ENCODE measurements at places on chromosomes 13 and 19.

- peak; percentile 26 for ATAC-seq
Observed at GRCh38 chr13:56697011-56697410, 443.7 kb upstream of the PRR20A start.

GRCh38 chr19:42153672-42154433 lies 21.6 kb upstream of the POU2F2 start:
- no peak for ATAC-seq

DNA sequence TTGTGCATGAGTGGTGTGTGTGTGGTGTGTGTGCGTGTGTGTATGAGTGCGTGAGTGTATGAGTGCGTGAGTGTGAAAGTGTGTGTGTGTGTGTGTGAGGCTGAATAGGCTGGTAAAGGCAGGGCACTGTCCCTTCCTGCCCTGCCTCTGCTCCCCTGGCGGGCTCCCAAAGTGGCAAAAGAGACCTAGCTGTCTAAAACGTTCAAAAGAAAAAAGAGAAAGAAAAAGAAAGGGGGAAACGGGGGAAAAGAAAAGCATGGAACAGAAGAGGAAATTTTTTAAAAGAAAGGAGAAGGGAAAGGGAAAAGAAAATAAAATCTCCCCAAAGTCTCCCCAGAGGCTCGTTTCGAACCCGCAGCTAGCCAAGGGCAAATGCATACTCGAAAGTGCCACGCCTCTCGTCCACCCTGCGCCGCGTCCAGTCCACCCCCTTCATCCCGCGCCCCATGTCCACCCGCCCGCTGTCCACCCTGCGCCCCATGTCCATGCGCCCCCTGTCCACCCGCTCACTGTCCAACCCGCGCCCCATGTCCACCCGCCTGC lies 37.0 kb upstream of the FLT1 start:
- no peak for ATAC-seq

- ATAC-seq = no peak
Observed at GRCh38 chr13:38301236-38301635, 48.4 kb upstream of the UFM1 start.

GRCh38 chr19:17394891-17395415 lies 957 bp upstream of the CCDC194 start:
- no peak for ATAC-seq

GRCh38 chr13:68030152-68030809 lies 800.1 kb upstream of the PCDH9 start:
- ATAC-seq = no peak

DNA sequence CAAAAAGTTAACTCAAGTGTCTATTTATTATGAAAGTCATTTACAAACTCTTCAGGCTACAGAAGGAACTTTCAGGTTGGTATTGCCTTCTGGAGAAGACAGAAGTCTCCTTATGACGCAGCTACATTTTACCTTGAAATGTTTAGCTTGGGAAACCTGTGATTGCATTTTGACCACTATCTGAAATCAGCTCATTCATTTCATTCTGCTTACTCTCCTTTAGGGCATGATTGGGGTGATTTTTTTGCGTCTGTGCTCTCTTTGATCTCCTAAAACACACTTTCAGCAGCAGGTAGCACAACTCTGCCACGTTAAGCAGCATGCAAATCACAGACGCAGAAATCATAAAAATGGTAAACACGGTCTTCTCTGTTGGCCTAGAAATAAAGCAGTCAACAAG lies 9.6 kb downstream of the GJB6 start:
- no peak for ATAC-seq

DNA sequence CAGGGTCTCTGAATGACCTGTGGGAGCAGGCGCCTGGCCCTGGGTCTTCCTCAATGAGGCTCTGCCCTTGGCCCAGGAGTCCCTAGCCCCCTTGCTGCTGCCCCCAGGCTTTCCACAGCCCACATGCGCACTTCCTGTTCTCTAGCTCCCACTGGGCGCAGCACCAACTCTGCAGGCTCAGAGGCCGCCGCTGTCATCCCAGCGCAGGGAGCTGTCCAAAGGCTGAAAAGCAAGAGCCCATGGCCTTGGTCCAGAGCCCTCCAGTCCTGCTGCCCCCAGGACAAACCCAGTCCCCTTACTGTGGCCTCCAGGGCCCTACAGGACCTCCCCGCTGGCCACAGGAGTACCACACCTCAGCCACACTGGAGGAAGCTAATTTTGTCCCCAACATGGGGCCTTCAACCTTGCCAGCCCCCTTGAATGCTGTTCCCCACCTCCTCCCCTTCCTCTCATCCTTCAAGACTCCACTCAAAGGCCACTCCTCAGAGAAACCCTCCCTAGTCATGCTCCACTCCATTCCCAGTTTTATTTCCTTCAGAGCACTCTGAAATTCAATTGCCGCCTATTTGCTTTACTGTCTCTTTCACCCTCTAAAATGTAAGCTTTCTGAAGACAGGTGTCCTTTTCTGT lies 8.0 kb upstream of the POU2F2 start:
- ATAC-seq = peak; percentile 92

DNA sequence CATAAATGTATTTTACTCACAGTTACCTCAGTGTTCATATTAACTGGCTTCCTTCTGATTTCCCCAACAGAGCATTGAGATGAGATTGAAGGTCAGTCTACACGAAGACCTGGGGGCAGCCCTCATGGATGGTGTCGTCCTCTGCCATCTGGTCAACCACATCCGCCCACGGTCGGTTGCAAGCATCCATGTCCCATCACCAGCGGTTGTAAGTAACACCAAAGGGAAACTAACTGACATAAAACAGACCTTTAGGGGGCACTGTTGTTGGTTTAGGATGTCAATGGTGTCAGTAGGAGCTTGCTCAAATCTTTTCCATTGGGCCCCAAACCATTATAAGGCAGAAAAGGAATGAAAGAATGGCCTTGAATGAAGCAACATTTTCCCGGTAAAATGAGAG lies 68.2 kb downstream of the ESD start:
- ATAC-seq = no peak

DNA sequence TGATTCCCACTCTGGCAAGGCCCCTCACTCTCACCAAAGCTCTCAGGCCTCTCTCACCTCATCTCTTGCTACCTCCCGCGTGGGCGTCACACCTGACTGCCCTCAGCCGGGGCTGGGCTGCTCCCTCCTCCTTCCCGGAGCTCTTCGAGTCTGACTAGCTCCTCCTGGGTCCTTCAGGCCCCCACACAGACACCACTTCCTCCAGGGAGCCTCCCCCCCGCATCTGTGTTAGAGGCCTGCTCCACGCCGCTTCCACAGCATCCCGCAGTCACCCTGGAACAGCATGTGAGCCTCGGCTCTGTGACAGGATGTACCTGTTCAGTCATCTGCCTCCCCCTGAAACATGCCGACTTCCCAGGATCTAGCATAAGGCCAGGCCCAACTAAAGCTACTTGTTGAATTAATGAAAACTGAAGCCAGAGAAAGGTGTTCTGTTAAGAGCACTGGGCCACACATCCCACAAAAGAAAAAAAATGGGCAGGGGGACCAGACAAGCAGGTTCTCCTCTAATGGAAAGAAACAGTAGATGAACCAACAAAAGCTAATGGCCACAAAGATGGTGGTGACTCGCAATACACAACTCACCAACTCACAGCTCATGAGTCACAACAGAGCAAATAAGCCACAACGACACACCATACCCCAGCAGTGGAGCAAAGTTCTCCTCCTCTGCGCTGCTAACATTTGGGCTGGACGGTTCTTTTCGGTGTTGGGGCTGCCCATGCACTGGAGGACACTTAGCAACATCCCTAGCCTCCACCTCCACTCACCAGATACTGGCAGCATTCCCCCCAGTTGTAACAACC lies 3.0 kb downstream of the PPP6R1 start:
- no peak for ATAC-seq

DNA sequence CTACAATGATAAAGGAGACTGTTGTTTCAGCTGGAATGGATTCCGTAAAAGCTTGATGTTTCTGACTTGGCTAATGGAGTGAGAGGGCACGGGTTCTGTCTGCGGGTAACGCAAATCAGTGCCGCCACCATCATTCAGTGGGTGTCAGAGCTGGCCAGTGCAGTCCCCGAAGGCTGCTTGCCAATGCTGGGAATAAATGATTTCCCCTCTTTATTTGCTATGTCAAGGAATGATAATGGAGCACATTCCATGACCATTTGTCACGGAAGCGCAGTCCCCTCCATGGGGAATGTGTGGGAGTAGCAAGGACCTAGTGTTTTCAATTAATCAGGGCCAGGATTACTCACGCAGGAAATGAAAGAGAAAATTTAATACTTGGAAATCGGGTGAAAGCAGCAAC lies 899.3 kb downstream of the UQCRFS1 start:
- ATAC-seq = peak; percentile 99

- ATAC-seq = no peak
Observed at GRCh38 chr19:38298821-38299680, 5.0 kb upstream of the C19orf33 start.

DNA sequence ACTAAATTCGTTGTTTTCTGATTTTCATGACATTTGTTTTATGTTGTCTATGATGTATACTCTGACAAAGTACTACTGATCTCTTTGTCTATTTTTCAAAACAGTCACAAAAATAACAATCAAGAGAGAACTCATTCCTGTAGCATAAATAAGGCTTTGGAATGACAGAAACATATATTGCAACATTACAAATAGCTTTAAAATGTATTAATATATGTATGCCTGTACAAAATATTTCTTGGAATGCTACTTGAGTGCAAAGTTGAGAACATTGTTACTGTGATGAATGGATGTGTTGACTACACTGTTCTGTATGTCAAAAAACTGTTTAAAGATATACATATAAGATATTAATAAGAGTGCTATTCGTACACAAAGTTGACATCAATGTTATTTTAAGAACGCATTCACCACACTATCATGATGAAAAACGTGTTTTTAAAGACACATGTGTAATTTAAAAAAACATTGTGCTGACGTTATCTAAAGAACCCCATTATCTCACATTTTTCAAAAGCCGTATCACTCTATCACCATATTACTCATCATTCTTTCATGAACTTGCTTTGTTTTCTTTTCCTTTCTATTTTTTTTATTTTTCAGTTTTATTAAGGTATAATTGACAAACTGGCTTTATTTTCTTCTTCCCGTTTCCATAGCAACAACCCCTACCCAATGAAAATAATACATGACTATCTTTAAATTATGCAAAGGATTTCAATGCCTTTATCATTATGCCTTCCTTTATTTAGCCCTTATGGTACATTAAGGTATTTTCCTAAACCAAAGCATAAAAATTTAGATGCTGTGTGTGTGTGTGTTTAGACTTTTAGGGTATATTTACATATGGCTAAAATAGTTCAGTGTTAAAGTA lies 918.8 kb downstream of the SLITRK1 start:
- no peak for ATAC-seq

- no peak for ATAC-seq
Observed at GRCh38 chr13:79933389-79933788, 407.5 kb downstream of the SPRY2 start.
